Activated naive CD8-positive, alpha-beta T cell treated with anti-CD3 and anti-CD28 coated beads, Interleukin-2, amount 50 U/mL, for 16 hours (primary cell): ENCODE measurements at places on chromosomes 13 and 19.

DNA sequence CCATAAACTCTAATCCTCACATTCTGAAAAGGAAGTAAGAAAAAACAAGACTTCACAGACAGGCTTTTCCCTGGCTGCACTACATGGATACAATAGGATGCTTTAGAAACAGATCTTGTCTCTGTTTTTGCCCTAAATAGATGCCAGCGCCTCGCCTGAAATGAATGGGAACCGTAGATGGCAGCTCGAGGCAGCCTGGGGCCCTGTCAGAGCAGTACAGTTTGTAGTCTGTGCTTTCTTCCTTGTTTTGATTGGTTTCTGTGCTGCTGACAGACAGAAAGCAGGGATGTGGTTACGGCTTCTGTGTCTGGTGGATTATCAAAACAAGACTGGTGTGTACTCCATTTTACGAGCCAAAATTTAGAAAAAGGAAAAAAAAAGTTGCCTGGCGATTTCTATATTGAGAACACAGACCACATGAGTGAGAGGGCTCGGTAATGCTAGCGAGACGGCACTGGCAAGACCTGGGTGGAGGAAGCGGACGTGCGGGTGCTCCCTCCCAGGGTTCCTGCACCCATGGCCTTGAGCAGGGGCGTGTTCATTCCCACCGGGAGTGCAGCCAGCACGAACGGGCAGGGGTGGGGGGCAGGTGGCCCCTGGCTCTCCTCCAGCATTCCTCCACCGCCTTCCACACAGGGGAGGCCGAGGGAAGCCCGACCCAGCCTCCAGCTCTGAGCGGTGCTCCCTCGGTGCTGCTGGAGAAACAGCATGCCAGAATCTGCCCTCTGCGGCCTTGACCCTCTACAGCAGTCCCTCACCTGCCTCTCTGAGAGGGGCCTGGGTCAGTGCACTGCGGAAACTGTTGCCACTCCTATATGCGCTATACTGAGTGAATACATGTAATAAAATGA is 37.6 kb upstream of the C1QTNF9 start:
- no peak for DNase-seq

GRCh38 chr13:89514534-89515312 is 1832.8 kb upstream of the MIR17HG start:
- DNase-seq, result no peak

- no peak for DNase-seq
Observed at GRCh38 chr13:20702915-20703779, at the start of gene IL17D. TSS of gene IL17D (plus strand) at chr13:20703699. CDS start at chr13:20704002, 303 bp downstream.

DNA sequence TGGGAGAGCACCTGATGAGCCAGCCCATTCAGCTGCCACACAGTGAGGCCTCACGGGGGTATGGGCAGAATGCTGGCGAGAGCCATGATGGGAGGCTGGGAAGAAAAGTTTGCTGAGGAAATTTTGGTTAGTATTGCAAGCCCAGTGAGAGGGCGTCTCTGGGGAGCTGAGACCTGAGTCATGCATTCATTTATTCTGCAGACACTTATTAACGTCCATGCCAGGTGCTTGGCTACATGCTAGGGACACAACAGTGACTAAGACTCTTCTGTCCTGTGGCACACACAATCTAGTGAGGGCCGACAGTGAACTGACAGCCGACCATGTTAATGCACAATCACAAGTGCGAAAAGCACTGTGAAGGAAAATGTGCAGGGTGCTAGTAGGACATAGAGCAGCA is 27.2 kb downstream of the WDR62 start:
- no peak for DNase-seq

GRCh38 chr13:94640721-94641120 is 39.1 kb downstream of the GPR180 start:
- DNase-seq, result no peak

DNA sequence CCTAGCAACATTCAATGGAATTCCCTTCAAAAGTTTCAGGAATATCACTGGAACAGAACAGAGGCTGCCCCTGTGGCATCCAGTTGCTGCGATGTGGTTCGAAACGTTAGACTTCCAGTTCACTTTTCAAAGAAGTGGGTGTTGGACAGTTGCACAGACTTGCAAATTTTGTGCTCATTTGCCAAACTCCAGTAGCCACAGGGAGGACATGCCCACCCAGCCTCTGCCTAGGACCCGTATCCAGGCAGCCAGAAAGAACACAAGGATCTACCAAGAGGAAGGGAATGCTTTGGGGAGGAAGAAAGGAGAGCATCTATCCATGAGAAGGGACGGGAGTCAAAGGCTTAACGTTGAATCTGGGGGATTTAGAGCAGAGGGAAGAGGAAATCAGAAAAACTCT is at the start of gene METTL21C:
Gene METTL21C, minus strand, starts transcription at position 108 of the 400 bp plus-strand sequence. CDS start 546 bp downstream, outside the sequence.
- no peak for DNase-seq

- DNase-seq, result no peak
Observed at GRCh38 chr13:85693889-85694511, 105.2 kb downstream of the SLITRK6 start.

DNA sequence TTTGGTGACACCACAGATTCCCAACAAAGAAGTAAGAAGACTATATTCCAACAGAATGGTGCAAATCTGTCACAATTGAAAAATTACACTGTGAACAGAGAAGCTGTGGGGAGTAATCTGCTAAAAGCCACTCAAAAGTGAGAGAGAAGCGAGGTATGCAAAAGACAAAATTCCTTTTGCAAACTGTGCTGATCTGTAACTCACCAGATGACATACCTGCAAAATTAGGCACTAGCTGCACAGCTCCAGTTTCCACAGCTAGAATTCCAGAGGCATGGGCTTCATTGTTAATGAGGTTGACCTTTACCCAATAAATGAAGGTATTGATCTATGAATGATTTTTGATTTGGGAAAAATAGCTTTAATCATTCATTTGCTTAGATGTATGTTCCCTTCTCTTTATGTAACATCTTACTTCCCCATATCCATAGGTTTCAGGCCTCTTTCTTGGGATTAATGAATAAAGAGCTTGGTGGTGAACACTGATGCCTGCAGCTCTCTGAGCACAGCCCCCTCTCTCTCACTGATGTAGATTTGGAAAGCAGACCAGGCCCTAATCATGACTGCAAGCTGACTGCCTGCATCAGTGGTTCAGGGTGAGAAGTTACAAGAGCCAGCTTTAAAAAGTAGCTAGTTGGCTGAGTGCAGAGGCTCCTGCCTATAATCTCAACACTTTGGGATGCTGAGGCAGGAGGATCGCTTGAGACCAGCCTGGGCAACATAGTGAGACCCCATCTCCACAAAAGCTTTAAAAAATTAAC is 85.2 kb downstream of the LACC1 start:
- DNase-seq, result no peak

GRCh38 chr19:51600940-51601580 is 29.1 kb downstream of the SIGLEC5 start:
- no peak for DNase-seq

DNA sequence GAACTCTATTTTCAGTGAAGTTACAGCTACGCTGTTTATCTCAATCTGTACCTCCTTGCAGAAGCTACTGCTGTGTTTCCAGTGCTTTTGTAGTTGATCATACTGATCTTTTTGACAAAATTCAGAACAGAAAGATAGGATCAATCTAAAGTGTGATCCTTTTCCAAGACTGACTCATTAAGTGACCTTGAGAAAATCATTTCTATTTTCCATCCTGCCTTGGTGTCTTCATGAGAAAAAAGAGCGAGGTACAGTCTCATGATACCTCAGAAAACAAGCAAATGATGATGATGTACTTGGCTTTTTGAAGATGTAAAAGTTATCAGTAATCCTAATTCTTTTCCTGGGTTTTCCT is 46.0 kb upstream of the GPR183 start:
- no peak for DNase-seq

DNA sequence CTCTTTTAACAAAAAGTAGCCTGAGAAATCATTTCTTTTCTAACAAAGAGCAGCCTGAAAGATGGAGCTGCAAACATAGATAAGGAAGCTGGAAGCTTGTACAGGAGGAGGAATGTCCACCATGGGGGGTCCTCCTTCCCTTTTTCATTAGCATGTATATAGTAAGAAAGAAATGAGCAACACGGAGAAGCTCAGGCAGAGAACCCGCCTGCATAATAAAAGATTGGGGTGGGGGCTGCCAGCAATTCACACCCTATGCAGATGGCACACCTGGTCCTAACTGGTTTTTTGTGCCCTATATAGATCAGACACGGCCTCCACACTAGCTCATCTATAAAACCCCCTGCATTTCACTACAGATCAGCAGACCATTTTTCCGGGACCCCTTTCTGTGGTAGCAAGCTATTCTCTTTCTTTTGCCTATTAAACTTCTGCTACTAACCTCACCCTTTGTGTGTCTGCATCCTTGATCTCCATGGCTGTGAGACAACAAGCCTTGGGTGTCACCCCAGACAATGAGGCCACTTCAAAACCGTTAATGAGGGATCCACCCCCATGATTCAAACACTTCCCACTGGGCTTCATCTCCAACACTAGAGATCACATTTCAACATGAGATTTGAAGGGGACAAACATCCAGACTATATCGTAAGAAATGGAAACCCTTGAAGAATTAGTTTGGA is 167.5 kb upstream of the FREM2 start:
- no peak for DNase-seq
